CD4-positive, alpha-beta T cell treated with Interferon alpha-2 for 1 hour (primary cell): ENCODE measurements at places on chromosomes 2 and 18.

DNA sequence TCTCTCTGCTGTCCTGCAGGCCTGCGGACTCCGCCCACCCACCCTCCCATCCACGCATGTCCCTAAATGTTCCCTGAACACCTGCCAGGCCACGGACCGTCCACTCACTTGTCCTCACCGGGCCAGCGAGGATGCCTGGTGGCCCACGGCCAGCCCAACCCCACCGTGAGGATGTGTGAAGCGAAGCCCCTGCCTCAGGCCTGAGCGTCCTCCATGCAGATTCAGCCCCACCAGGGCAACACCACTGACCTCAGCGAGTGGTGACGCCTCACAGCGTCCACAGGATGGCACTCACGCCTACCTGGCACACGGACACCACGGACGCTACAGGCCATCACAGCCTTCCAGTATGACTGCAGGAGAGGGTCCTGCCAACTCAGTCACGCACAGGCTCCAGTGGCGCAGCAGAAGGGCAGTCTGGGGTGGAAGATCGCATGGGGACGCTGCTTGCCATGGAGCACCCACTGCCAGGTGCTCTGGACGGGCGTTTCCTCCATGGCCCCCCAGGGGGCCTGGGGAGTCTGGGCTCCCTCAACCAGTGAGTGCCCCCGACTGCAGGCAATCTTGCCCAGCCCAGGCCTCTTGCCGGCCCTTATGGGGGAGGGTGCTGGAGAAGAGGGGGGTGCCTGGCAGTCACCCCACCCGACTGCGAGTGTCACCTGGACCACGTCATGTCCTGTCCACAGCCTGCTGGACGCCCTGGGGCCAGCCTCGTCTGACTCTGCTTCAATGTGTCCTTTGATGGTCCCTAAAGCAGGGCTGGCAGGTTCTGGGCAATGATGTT is 25.4 kb downstream of the HDAC4 start:
- DNase-seq = no peak

- no peak for DNase-seq
Observed at GRCh38 chr2:203909261-203909967, 27.1 kb upstream of the ICOS start.

DNA sequence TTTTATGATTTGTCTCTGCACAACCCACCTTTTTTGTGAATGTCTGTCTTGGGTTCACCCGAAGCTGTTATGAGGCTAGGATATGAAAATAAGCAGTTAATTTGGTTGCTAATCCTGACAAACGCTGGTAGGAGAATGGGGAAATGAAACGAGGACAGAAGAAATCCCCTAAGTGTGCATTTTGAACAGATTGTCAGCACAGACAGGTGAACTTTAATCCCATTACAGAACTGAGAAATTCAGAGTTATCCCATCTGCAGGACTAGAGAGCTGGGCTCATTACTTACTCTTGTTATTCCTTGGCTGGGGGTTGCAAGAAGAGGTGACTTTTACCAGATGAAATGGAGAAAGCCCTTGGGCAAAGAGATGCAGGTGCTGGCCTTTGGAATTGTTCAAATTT is 123.3 kb upstream of the NYAP2 start:
- no peak for DNase-seq

GRCh38 chr2:7571701-7572100 is 654.5 kb downstream of the RNF144A start:
- no peak for DNase-seq

- peak; percentile 60 for DNase-seq
Observed at GRCh38 chr2:197211881-197212342, 98.7 kb downstream of the ANKRD44 start.

- DNase-seq = no peak
Observed at GRCh38 chr2:221791844-221792243, 219.7 kb upstream of the EPHA4 start.

DNA sequence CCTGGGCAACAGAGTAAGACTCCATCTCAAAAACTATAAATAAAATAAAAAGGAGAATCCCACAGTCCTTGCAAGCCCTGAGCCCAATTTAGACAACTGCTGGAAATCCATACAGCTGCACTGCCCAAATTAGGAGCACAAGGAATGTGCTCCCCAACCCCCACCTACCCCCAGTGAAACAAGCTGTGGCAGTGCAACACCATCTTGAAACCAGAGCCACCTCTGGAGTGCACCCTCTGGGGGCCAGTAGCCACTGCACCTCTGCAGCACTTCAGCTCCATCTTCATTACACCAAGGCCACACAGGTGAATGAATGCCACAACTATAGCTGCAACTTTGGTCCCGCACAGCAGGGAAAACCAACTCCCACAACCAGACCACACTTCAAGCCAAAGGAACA is 37.3 kb downstream of the USP34 start:
- DNase-seq = no peak

GRCh38 chr2:27271631-27272340 is 3.4 kb upstream of the DNAJC5G start:
- DNase-seq = no peak

- DNase-seq = no peak
Observed at GRCh38 chr2:155965415-155966063, 367.0 kb downstream of the NR4A2 start.

GRCh38 chr2:205058409-205058808 is 513.1 kb downstream of the PARD3B start:
- no peak for DNase-seq

GRCh38 chr18:11322716-11323115 is 173.3 kb upstream of the PIEZO2 start:
- DNase-seq = no peak

- no peak for DNase-seq
Observed at GRCh38 chr2:108061439-108062042, 75.2 kb downstream of the SLC5A7 start.

- no peak for DNase-seq
Observed at GRCh38 chr2:190722061-190722759, 73.3 kb downstream of the NAB1 start.

DNA sequence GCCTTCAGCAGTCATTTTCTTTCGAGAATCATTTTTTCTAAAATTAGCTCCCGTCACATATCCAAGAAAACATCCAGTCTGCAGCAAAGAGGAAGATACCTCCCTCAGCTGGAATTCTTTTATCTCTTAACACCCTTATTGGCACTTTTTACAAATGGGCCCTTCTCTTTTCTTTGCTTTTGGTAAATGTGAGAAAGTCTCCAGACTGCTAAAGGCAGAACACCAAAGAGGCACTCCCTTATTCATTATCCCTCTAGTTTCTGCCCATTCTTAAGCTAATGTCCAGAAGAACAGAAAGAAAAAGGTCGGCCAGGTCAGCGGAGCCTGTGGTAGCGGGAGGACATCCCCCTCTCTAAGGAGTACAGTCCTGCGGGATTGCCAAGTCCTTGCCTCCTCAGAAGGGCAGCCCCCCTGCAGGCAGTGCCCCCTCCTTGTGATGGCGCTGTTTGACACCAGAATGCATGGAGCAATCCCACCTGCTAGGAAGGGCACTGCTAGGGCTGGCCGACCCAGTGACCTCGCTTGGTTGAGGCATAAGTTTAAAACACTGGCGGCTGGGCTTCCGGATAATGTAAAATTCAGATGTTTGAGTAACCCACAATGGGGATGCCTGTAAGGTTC is 34.0 kb downstream of the ST6GAL2 start:
- no peak for DNase-seq

DNA sequence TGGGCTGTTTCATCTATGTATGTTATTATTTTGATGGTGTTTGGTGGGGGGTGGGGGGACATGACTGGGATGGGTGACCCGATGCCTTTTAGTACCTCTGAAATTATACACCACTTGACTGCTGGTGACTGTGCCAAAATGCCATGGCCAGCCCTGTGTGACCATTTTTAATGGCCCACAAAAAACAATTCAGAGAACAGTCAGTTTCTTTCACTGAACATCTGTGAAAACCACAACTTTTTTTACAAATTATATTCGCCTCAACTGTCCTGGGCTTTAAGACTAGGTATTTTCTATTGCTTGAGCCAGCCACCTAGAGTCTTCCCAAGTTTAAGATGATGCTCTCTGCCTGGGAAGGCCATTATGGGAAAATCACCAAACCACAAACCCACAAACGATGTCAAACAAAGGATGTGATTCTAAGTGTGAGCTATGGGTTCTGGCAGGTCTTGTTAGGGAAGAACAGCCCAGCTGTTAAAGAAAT is 33.9 kb downstream of the FN1 start:
- DNase-seq = no peak

- no peak for DNase-seq
Observed at GRCh38 chr2:215796140-215796855, 217.1 kb downstream of the MREG start.

DNA sequence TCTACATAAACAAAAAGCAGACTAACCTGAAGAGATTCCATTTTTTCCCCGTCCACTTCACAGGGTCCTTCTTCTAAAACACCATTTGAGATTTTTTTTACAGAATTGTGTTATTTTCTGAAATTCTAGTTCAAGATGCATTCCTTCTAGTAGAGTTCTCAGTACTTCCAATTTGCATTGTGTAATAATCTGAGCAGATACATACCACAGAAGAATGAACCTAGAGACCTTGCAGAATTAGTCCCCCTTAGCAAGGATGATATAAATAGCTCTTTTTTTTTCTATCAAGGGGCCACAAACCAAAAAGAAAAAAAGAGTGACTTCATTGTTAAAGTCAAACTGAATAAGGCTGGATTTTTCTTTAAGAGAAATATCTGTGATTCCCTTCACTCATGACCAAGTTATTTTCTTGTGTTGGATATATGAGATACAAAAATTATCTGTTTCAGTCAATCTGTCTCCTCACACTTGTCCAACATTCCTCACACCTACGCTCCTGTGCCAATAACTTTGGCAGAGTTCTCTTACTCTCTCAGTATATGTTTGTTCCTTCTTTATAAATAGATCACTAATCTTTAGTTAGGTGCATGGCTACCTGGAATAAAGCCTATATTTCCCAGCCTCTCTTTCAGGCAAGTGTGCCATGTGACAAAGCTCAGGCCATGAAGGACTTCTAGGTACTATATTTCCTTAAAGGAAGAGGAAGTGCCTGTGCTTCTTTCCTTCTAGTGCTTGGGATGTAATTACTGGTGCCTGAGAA is 183.5 kb downstream of the ZNF385B start:
- no peak for DNase-seq

DNA sequence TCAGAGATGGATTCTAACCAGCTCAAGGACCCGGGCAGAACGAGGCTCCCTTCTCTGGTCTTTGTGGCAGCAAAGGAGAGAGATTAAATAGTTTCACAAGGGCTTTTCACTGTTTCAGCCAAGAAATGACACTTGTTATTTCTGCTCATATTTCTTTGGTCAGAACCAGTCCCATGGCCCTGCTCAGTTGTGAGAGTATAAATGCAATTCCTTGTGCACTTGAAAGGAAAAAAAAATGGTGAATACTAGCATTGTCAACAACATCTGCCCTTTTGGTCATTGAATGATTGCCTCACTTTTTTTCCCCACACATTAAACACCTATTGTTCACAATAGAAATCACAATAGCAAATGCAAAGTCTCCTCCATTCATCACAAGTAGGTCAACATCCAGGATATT is 104.4 kb downstream of the RDH14 start:
- DNase-seq = no peak

- no peak for DNase-seq
Observed at GRCh38 chr2:70312560-70312959, 10.7 kb upstream of the FAM136A start.

- no peak for DNase-seq
Observed at GRCh38 chr2:191051825-191052778, 38.1 kb upstream of the STAT1 start.

GRCh38 chr2:71843391-71843850 is 304.2 kb downstream of the CYP26B1 start:
- no peak for DNase-seq

- DNase-seq = no peak
Observed at GRCh38 chr2:166900700-166901099, 12.4 kb downstream of the XIRP2 start.

- no peak for DNase-seq
Observed at GRCh38 chr2:99878581-99879350, 263.6 kb downstream of the AFF3 start.

- DNase-seq = no peak
Observed at GRCh38 chr2:12217175-12217574, 470.7 kb downstream of the LPIN1 start.

- no peak for DNase-seq
Observed at GRCh38 chr18:10739152-10739551, 213.3 kb downstream of the NAPG start.

GRCh38 chr2:26039603-26040323 is 5.9 kb downstream of the RAB10 start:
- DNase-seq = no peak

DNA sequence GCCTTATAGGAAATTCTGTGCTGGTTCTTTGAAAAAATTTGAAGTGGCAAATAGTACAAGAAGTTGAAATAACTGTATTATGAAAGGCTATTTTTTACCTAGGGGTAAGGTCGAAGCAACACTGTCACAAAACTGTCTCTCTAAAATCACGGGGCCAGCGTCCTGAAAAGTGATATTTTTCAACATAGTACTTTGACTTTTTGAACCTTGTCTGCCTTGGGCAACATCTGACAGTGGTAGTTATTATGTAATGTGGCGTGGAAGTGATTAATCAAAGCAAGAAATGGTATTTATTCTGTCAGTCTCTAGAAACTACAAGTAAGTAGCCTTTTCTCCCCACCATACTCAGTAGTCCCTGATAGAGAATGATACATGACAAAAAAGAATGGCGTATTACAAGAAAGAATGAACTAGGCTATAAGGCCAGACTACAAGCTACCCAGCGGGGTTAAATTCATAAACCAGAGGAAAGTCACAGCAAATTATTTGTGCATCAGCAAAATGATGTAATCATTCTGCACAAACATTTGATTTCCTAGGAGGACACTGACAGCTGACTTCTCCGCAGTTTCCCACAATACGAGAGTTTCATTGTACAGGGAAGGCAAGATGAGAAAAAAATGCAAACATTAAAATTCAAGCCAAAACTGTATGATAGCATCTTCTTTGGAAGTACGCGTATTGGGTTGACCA is 9.8 kb downstream of the GEN1 start:
- no peak for DNase-seq

DNA sequence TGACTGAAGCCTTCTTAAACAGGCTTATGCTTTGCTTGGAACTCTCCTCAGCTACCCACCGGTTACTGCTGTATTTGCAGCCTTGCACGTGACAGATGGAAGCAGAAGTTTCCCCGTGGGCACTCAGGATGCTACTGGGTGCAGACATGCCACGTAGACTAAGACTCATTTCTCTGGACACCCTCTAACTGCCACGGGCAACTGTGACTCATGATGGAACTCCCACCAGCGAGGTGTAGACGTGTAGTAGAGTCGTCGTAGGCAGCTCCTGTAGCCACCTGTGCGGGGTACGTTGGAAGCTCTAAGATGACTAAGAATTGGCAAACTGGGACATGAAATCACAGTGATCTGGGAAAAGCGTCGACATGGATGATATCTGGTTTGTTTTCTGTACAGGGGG is 27.5 kb downstream of the TSHZ1 start:
- DNase-seq = no peak

DNA sequence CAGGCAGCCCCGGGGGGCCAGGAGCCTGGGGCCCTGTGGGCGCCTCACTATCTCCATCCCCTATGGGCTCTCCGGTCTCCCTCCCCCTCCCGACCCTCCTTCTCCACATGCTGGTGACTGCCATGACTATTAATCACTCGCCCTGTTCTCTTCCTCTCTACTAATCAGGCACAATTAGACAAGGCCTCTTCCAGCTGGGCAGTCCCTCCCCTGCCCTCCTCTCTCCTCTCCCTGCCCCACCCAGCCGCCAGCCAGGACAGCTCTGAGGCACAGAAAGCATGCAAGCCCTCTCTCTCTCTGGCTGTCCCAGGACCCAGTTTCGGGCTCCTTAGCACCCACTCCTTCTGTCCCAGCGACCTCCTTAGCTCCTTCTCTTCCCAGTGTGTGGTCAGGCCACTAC is 5.8 kb downstream of the ASIC4 start:
- no peak for DNase-seq
